Stimulated activated CD8-positive, alpha-beta memory T cell treated with anti-CD3 and anti-CD28 coated beads, Interleukin-7, amount 100 ng/mL, for 1 hour (primary cell): ENCODE measurements at places on chromosomes 5 and 9.

GRCh38 chr5:33806738-33807442 lies 84.9 kb downstream of the ADAMTS12 start:
- no peak for DNase-seq

- no peak for DNase-seq
Observed at GRCh38 chr5:111999286-111999685, 242.3 kb upstream of the NREP start.

GRCh38 chr5:72558383-72558782 lies 51.2 kb upstream of the ZNF366 start:
- DNase-seq: no peak

GRCh38 chr9:86695910-86696424 lies 251.3 kb downstream of the GAS1 start:
- DNase-seq: no peak

- DNase-seq: no peak
Observed at GRCh38 chr5:14231156-14231555, 88.0 kb downstream of the TRIO start.

DNA sequence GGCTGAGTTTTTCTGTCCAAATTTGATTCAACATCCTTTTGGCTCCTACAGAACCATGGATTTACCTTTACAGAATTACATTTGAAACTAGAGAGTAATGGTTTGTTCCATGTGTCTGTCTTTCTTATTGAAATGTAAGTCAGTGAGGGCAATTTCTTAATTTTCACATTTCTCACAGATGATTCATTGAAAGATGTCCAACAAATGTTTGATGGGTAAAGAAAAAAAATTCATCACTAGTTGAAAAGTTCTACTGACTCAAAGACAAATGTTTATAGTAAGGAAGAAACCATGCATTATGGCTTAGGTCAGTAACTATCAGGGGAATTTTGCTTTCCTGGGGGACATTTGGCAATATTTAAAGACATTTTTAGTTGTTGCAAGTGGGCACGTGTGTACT lies 131.6 kb upstream of the TRPM3 start:
- DNase-seq: no peak

DNA sequence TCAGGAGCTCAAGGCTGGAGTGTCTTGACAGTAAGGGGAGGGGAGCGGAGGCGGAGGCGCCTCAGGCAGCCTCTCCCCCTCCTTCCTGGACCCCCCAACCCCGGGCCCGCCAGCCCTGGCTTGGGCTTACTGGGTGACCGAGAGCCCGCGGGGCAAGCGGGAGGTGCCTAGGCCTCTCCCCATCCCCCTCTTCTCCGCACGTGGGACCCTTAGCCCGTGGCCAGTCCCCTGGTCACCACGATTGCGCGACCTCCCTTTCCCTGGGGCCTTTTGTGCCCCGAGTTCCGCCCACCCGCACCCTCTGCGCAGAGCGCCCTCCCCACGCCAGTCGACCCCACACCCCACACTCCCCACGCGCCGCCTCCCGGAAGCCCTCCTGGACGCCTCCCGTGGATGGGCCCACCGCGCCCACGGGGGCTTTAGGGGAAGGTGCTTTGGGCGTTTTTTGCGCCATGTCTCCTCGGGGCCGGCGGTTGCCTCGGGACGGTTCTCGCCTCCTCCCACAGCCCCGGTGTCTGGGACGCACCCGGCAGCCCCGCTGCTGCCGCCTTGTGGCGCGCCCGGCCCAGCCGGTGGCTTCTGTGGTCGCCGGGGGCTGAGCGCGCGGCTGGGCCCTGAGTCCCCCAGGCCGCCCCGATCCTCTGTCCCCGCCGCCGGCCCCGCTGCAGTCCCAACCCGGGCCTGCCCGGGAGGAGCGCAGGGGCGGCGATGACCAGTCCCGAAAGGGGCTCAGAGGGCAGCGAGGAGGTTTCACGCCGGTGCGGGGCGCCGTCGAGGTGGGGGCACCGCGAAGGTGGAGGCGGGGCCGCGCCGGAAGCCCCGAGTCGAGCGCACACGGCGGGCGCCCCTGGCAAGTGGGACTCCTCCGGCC lies 3.2 kb downstream of the TOR4A start:
- no peak for DNase-seq
